ENCODE measurements at places on chromosomes 7 and 10. TPM values are rescaled to one million over a fixed set of nuclear protein-coding genes. Genes with fewer than 3 reads are reported as not detected.

DNA sequence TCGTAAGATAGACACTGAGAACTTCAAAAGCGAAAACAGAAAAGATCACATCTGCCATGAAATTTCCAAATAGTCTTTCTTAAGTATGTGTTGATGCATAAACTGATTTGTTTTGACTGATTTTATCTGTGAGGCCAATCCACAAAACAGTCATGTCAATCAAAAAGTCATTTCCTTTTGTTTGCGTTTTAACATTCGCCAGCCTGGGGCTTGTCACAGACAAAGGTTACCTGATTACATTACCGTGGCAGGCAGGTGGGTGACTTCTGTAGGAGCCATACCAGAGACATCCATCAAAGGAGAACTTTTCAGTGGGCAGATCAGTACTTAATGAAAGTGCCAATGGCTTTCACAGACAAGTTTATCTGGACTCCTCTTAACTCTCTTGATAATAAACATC lies 45.5 kb upstream of the BET1 start:
- no peaks in the 10 kb centered on the region for H3K36me3 ChIP-seq
- H3K27ac ChIP-seq: no peak overlapping the region
- H3K27me3 ChIP-seq: no peaks in the 10 kb centered on the region
- no peaks in the 10 kb centered on the region for H3K4me1 ChIP-seq

GRCh38 chr7:30750683-30751650 lies 968 bp upstream of the INMT start:
- H3K27me3 ChIP-seq: no peaks in the 10 kb centered on the region
- no peaks in the 10 kb centered on the region for H3K36me3 ChIP-seq
- H3K4me3 ChIP-seq: no peak overlapping the region

GRCh38 chr7:16554518-16555236 lies 28.1 kb downstream of the LRRC72 start:
- no peak overlapping the region for H3K27ac ChIP-seq
- no peaks in the 10 kb centered on the region for H3K36me3 ChIP-seq
- no peaks in the 10 kb centered on the region for H3K4me1 ChIP-seq
- H3K4me3 ChIP-seq: no peak overlapping the region

- DNase-seq: no peak
- no peaks in the 10 kb centered on the region for H3K4me1 ChIP-seq
- H3K27ac ChIP-seq: no peak overlapping the region
- no peak overlapping the region for H3K4me3 ChIP-seq
Measured at GRCh38 chr10:53256623-53257022, 484.0 kb upstream of the MBL2 start.

ANKRD1 gene
- 27.4 TPM for polyA plus RNA-seq

HTR5A gene
- polyA plus RNA-seq: 2.6 TPM

AKR1D1 gene
- polyA plus RNA-seq: 0.05 TPM

Measured in thymus (tissue), 14 donors.